ENCODE measurements at places on chromosomes 5 and 9. TPM values are rescaled to one million over a fixed set of nuclear protein-coding genes. Genes with fewer than 3 reads are reported as not detected.

GRCh38 chr5:6660688-6661087 is 27.4 kb downstream of the SRD5A1 start:
- peak; percentile 12 for DNase-seq

The DPYSL3 gene
- polyA plus RNA-seq = 11.6 TPM

The GCNT4 gene
- polyA plus RNA-seq = 26.0 TPM

- DNase-seq = no peak
These were observed 145.6 kb upstream of the POC5 start for GRCh38 chr5:75862872-75863271.

The ASS1 gene
- 381 TPM for polyA plus RNA-seq

Data from small intestine (tissue), 16 donors.